ENCODE measurements at places on chromosomes 3 and 15.
A peak's percentile ranks its signal among the peaks of the same experiment; 100 is the strongest.

GRCh38 chr3:102599819-102600576 lies 165.2 kb downstream of the ZPLD1 start:
- DNase-seq: no peak

DNA sequence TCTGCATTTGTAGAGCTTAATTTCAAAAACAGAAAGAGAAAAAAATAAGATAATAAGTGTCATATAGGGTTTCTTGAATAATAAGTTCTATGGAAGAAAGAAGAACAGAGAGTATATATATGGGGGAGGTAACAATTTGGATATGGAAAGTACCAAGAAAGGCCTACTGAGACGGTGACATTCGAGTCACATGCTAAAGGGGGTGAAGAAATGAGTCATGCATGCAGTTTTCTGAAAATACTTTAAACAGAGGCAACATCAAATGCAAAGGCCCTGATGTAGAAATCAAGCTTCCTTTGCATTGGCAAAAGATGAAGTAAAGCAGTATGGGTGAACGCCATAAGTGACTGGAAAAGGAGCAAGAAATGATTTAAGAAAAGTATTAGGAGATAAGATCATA lies 371.6 kb upstream of the ZNF385D start:
- no peak for DNase-seq

DNA sequence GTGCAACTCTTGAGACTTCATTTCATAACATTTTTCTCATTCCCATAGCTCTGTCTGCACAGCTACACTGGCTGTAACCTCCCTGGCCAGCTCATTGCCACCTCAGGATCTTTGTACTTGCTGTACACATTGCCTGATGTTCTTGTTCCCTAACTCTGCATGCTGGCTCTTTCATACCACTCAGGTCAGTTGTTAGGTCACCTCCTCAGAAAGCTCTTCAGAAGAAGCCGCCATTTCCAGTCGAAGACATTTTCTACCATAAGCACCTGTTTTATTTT lies 176.2 kb downstream of the AKAP13 start:
- no peak for DNase-seq

DNA sequence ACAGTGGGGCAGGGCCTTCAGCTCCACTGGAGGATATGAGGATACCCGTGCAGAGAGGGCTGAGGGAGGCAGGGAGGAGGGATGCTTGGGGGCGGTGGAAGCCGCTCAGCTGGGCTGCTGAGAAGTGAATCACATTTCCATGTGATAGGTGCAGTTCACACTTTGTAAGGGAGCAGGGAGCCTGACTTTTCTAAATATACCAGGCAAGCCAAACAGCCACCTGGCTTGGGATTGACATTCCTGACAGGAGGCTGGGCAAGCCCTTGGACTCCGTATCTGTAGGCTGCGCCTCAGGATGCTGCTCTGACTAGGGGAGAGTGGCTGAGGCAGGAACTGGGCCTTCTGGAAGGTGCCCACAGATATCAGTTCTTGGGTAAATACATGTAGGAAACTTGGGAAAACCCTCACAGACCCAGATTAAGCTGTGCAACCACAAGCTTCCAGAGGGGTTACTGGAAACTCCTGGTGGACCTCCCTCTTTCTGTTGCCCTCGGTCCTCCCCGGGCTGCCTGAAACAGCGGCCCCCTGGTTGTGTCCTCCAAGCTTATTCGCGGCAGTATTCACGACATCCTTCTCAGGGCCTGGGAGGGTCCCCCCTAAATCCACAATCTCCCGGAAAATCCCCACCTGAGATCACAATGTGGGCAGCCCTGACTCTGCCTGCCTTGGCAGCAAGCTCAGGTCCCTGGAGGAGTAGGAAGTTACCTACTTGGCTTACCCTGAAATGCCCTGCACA lies 33.0 kb upstream of the ADCY5 start:
- peak; percentile 46 for DNase-seq

GRCh38 chr15:58139276-58139988 lies 1.3 kb downstream of the AQP9 start:
- no peak for DNase-seq

- DNase-seq: no peak
Observed at GRCh38 chr15:91988071-91988470, 134.6 kb downstream of the SLCO3A1 start.

Data from caudate nucleus (tissue), 63 donors.